ENCODE measurements at places on chromosomes 6 and 20.

GRCh38 chr20:40604416-40604815 lies 84.6 kb downstream of the MAFB start:
- DNase-seq: no peak

GRCh38 chr6:33314943-33315792 lies 1.3 kb upstream of the TAPBP start:
- DNase-seq: no peak

- no peak for DNase-seq
These were observed 44.1 kb upstream of the SLC22A1 start for GRCh38 chr6:160077526-160077925.

- DNase-seq: no peak
These were observed 55.9 kb downstream of the YTHDF1 start for GRCh38 chr20:63159826-63160640.

GRCh38 chr6:3884007-3884745 lies 35.0 kb downstream of the FAM50B start:
- DNase-seq: no peak

DNA sequence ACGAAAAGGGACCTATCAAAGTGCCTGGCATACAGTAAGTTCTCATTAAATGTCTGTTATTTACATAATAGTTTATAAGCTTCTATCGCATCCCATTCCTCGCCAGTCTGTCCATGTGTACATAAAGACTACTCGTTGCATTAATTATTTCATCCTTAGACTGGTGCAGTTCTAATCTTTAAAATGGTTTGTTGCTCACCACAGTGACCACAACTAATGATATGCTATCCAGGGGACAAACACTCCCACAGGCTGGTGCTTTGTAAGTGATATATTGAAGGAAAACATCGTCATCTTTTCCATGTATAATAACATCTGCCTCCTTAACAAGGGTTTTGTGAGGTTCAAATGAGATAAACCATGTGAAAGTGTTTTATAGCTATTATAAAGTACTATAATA lies 39.0 kb upstream of the HBS1L start:
- DNase-seq: no peak

DNA sequence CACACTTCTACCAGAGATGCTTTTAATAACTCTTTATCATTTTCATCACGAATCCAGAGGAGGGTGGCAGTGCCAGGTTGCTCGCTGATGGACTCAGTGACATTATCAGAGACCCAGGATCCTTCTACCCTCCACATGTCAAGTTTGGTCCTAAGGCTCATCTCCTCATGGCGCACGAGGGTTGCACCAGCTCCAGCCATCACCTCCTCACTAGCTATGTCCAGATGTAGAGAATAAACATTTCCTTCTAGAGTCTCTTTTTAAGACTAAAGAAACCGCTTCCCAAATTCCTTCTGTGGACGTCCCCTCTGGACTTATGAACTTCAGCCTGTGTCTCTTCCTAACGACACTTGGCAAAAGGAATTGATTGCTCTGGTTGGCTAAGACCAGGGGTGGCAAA lies 178.7 kb downstream of the BMP7 start:
- no peak for DNase-seq

GRCh38 chr6:158910484-158911440 lies 89.2 kb downstream of the RSPH3 start:
- DNase-seq: peak; percentile 90

GRCh38 chr6:134376785-134377184 lies 58.9 kb upstream of the SGK1 start:
- no peak for DNase-seq

GRCh38 chr6:88708197-88708744 lies 255.1 kb downstream of the RNGTT start:
- DNase-seq: no peak

DNA sequence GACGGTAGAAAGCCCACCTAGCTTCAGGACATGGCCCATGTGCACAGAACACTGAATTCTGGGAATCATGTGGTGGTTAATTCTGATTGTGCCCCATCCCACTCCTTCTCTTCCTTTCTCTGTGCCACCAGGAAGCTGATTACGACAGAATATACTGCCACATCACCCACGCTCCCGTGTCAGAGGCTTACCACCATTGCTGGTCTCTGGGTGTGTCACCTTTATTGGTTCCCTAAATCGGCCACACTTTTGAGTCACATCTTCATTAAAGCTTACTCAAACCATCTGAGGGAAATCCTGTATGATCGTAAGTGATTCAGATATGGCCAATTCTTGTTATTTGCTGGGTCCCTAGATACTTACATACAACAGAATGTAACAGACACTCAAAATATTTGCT lies 3.1 kb downstream of the TRMT6 start:
- no peak for DNase-seq

- DNase-seq: peak; percentile 46
These were observed 403.9 kb upstream of the SULF2 start for GRCh38 chr20:48189181-48189580.

- DNase-seq: no peak
These were observed 15.2 kb downstream of the TAB2 start for GRCh38 chr6:149332602-149333265.

DNA sequence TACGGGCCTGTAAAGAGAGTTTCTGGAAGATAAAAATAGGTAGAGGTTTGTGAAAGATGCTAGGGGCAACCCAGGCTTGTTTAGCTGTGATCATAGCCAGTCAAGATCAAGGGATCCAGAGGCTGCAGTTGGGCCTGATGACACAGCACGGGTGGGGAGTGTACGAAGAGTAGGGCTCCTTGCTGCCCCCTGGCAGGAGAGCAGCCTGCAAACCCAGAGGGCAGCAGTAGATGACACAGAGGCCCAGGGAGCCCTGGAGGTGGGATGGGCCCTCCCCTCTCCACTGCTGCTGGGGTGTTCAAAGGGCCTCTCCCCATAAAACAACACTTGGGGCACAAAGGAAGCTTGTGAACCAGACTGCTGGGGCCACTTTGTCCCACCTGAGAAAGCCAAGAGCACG lies 47.2 kb downstream of the VEGFA start:
- DNase-seq: peak; percentile 42

DNA sequence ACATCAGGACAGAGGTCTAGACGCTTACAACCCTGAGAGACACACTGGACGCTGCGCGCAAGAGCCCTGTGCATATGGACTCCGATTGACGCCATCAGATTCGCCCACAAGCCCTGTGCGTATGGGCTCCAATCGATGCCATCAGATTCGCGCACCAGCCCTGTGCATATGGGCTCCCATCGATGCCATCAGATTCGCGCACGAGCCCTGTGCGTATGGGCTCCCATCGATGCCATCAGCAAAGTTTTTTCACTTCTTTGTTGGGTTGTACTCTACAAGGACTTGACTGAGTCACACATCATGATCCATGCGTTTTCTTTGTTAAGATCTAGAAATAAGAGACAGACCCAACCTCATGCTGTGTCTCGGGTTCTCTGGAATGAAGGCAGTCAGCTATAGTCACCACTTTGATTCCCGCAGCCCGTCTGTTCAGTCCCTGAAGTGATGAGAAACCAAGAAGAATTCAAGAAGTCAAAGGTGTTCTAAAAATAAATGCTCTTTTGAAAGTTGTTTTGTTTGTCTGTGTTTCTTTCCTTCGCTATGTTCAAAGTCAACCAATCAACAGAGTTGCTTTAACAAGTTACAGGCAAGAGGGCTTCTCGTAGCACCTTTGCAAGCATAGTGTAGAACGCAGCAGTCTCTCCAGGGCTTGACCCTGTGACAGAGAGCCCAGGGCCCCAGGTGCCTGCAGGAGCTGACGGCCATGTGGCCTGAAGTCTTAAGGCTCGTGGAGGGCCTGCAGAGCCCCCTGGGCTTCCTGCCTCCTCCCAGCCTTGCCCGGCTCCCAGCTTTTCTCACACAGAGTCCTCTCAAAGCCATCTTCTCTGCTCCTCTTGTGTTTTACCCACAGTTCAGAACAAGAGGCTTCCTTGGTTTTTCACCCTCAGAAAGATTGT lies 7.9 kb downstream of the RPS6KA2 start:
- no peak for DNase-seq

DNA sequence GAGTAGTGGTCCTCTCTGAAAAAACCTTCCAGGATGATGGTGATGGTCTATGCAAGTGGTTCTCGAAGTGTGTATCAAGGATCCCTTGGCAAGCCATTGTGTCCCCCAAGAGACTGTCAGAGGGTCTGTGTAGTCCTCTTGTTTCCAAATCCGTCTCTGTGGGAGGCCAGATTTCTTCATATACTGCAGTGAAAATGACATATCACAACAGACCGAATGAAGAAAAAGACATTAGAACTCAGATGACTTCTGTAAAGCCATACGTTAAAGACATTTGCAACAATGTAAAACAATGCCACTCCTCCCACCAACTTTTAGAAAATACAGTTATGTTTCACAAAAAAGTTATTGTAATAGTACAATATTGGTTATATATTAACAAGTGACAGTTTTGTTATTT lies 27.2 kb upstream of the LAMP5 start:
- no peak for DNase-seq

GRCh38 chr6:144417681-144418080 lies 132.5 kb downstream of the UTRN start:
- DNase-seq: no peak

DNA sequence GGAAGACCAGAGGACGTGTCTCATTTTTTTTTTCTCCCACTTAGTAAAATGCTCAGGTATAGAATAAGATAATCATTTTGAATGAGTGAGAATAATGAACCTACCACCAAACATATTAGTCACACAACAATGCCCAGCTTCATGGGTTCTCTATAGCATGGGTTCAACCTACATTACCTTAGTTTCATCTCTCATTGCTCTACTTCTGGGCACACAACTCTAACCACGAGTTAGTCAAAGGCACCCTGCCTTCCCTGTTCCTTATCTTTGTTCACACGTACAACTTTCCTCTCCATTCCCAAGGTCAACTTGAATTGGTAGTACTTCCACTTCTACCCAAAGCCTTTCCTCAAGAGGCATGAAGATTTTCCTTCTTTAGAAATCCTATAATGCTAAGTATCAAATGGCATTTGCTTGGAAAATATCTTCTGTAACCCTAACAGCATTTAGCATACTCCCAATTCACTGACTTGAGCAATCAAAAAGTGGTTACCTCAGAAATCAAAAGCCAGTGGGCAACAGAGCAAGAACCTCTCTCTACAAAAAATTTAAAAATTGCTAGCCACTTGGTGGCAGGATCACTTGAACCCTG lies 20.9 kb downstream of the DEK start:
- DNase-seq: no peak

DNA sequence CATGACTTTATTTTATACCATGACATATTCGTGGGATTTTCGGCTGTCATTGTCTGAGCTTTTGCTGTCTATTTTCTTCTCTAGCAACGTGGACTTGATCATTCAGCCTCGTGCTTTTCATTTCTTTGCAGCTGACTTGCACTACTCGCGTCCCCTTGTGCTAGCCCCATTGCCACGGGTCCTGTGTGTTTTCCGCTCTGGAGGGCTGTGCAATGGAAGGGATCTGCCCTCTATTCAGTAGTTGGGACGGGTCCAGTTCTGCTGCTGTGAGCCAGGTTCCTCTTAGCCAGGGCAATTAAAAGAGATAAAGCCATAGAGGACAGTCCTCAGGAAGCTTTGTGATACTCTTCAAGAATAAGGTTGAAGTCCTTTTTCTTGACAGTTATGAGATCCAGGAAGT lies 17.6 kb downstream of the NEDD9 start:
- no peak for DNase-seq

- no peak for DNase-seq
These were observed 21.7 kb upstream of the BNIP5 start for GRCh38 chr6:36358226-36358915.

DNA sequence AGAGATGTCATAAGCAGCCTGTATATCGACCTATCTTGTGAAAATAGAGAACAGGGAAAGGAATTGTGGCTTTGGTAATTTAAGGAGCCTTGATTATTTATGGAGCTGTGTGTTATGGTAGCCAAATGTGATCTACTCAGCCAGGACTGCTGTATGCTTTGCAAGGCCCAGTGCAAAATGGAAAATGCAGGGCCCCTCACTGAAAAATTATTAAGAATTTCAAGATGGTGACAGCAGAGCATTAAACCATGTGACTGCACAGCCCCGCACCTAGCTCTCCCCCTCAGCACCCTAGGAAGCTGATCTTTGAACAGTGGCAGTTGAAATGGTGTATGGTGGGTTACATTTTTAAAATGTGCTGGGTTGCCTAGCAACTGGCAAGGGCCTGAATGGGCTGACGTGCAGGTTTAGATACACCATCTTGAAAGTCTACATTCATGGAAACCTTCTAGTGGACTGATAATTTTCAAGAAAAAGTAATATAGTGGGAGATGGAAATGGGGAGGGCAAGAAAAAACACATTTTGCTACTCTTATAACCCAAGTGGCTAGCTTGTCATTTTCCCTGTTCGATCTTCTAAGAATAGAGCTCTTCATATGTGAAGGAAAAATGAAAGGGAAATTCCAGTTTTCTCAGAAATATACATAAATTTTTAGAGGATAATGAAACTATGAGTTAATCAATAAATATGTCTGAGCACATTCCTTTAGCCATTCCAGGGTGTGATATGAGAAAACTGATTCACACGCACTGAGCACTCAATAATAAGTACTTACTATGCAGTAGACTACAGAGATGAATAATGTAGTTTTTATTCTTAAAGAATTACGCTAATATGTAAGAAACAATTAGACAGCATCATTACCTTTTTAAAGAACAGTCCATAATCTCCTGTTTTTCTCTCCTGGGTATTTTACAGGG lies 208.0 kb downstream of the ARHGAP18 start:
- no peak for DNase-seq

DNA sequence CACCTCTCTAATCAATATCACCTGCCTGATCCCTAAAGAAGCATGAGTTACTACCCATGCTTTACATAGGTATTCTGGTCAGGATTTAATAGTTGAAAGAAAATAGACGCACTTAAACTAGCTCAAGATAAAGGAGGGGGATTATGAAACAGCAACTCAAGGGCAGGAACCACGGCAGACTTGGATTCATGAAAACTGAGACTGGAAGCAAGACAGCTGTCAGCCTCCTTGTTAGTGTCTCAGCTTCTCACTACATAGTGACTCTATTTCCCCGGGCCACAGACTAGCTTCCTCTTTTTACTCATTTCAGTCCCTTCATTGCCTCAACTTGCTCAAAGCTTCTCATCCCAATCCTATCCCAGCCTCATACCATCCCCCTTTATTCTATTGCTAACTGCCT lies 4.3 kb upstream of the SH3BGRL2 start:
- no peak for DNase-seq

GRCh38 chr6:16243055-16243454 lies 4.7 kb downstream of the GMPR start:
- no peak for DNase-seq

DNA sequence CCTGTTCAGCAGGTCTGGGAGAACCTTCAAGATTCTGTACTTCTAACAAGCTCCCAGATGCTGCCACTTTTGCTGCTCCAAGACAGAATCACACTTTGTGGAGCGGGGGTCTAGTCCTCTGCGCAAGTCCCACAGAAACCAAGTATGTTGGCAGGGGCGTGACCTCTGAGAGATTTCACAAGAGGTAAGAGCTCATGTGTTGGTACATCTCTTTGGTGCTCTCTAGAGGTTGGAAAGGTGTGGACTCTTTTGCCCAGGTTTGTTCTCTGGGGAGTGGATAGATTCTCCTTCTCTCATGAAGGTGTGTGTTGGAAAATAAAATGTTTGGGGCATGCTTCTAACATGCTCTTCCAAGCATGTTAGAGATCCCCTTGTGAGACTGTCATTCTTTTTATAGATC lies 340.9 kb upstream of the IRAK1BP1 start:
- DNase-seq: no peak
